ENCODE measurements at places on chromosomes 2 and 18.

GRCh38 chr2:44691174-44691785 lies 250.2 kb upstream of the SIX3 start:
- DNase-seq, result no peak

GRCh38 chr2:9207641-9208311 lies 1.2 kb downstream of the ASAP2 start:
- no peak for DNase-seq

- DNase-seq, result no peak
Measured at GRCh38 chr2:176148751-176149421, 2.5 kb upstream of the HOXD4 start.

- DNase-seq, result no peak
Measured at GRCh38 chr18:78903436-78904178, 76.0 kb upstream of the SALL3 start.

- no peak for DNase-seq
Measured at GRCh38 chr2:162972383-162972782, 133.8 kb upstream of the KCNH7 start.

GRCh38 chr2:26982102-26982742 lies 11.8 kb downstream of the MAPRE3 start:
- no peak for DNase-seq

GRCh38 chr2:42118754-42119569 lies 50.2 kb upstream of the EML4 start:
- DNase-seq, result no peak

DNA sequence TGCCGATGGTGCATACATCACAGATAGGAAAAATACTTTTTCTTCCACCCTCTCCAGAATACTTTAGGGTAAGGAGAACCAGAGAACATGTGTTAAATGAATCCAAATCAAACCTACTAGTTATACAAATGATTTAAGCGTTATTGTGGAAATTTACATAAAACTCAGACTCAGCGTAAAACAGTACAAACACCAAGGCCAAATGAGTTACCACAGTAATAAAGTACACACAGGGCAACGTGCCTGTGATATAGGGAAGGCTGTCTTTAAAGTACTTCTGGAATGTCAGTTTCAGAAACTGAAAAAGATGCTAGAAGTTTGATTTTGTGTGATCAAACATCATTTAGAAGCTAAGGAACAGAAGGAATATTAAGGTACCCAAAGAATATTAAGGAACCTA lies 46.9 kb downstream of the PTPRM start:
- DNase-seq, result no peak

DNA sequence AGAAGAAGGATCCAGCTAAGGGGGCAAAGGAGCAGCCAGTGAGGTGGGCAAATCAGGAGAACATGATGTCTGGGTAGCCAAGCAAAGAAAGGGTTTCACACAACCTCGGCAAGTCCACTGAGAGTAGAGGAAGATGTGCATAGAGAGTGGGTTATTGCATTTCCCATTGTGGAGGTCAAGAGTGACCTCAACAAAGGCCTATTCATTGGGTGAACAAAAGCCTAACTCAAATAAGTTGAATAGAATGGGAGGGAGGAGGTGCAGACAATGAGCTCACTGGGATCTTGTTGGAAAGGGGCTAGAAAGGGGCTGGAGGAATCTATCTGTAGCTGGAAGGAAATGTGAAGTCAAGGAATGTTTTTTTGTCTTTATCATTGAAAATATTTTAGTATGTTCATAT lies 14.0 kb upstream of the PDCL3 start:
- DNase-seq, result no peak

DNA sequence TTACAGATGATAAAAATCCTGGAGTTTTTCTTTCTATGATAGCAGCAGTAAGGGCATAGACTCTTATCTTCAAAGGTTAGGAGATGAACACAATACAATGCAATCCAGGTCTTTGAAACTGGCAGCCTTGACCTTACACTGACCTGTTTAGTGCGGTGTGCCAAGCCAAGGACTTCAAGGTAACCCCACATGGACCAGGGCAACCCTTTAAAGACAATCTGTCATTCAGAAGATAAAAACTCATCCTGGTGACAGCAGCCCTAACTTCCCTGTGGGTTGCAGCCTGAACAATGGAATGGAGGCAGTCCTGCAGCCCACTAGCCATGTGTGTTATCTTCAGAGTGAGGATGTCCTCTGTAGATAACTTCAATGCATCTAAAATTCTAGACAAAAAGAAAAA lies 78.1 kb downstream of the RTTN start:
- no peak for DNase-seq

DNA sequence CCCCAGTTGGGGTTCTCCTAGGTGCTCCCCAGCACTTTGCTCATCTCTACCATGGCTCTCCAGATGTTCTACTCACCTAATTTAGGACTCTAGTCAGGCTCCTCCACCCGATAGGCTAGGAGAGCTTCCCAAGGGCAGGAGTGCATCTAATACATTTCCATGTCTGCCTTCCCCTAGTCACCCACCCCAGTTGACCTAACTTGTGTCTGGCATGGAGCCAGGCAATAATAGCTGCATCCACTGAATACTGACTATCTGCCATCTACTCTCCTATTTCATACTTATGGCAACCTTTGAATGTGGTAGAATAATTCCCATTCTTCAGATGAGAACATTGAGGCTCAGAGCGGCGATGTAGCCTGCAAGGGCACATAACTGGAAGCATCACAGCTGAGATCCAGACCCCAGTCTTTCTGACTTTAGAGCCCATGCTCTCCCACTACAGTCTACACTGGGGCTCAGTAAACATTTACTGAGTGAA lies 71.8 kb upstream of the YWHAQ start:
- DNase-seq, result no peak

- no peak for DNase-seq
Measured at GRCh38 chr2:27627963-27628766, 647 bp downstream of the CCDC121 start.

GRCh38 chr2:192072261-192072660 lies 122.5 kb downstream of the TMEFF2 start:
- no peak for DNase-seq

GRCh38 chr2:2142345-2142744 lies 188.7 kb downstream of the MYT1L start:
- DNase-seq, result no peak

- DNase-seq, result no peak
Measured at GRCh38 chr2:197838036-197838435, 33.6 kb downstream of the PLCL1 start.

- no peak for DNase-seq
Measured at GRCh38 chr2:4420032-4420431, 716.7 kb downstream of the DCDC2C start.

DNA sequence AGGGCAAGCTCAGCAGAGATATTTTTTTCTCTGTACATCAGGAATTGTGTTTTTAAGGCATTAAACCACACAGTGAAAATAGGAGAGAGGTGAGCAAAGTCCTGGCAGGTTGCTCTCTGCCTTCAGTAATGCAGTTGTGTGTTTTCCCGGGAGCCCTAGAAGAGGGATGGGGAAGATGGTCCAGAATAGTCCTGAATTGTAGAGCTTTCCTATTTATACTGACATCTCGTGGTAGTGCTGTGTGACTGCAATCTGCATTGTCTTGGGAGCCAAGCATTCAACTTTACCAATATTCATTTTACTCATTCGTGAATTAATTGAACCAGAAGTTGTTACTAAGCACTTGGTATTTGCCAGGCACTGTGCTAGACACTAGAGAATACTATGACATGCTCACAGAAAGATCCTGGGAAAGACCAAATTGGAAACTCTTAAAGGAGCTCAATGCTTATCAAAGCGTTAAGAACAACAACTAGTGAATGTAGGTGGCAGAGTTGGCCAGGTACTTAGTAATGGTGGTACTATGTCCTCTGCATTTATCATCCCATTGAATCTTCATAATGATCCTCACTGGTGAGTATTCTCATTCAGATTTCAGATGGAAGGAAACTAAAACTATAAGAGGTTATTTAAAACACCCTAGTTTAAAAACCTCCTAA lies 214.6 kb downstream of the TRIB2 start:
- no peak for DNase-seq

DNA sequence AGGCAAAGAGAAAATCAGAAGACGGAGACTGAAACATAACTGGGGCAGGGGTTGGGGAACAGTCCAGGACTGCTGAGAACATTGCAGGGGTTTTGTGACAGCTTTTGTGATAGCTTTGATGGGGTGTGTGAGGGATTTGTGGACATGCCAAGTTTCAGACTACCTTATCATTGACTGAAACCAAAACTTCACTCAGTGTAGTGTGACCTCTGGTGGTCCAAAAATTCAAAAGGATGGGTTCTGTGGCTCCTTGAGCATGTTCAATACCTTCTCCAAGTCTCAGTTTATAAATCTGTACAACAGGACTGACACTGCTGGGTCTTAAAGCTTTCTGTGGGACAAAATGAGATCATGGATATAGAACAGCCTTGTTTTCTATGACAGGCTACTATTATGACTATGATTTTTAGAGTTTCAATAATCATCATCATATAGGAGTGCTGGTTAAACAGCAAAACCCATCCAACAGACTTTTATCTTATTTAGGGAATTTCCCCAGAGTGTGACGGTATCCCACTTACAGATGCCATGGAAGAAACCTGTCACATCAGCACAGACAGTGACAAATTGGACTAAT lies 259.2 kb upstream of the SLC14A2 start:
- no peak for DNase-seq

DNA sequence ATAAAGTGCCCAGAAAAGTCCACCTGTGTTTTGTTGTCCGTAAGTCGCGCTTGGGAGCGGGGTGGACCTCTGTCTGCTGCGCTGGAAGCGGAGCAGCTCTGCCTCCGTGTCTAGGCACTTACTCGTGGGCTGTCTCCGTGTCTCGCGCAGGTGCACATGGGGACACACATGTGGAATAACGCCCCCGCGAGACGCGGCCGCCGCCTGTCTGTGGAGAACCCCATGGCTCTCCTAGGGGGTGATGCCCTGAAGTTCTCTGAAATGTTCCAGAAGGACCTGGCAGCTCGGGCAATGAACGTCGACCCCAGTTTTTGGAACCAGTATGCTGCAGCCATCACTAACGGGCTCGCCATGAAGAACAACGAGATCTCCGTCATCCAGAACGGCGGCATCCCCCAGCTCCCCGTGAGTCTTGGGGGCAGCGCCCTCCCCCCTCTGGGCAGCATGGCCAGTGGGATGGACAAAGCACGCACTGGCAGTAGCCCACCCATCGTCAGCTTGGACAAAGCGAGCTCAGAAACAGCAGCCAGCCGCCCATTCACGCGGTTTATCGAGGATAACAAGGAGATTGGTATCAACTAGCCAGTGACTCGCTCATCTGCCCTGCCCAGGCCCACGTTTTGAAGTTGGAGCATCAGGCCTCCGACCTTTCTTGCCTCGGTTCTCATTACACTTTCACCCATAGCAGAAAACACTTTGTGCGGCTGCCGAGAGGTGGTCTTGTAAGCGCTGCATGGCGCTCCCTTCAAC lies 17.3 kb downstream of the SALL3 start:
- DNase-seq, result no peak

GRCh38 chr2:38978908-38979307 lies 89.2 kb downstream of the ARHGEF33 start:
- no peak for DNase-seq

GRCh38 chr18:35163014-35163539 lies 77.8 kb upstream of the ZNF397 start:
- no peak for DNase-seq
